ENCODE measurements at places on chromosomes 12 and 14. TPM values are rescaled to one million over a fixed set of nuclear protein-coding genes. Genes with fewer than 3 reads are reported as not detected.

Gene KRT85
- total RNA-seq, result not detected

Gene LRRK2
- total RNA-seq, result 42.0 TPM

DNA sequence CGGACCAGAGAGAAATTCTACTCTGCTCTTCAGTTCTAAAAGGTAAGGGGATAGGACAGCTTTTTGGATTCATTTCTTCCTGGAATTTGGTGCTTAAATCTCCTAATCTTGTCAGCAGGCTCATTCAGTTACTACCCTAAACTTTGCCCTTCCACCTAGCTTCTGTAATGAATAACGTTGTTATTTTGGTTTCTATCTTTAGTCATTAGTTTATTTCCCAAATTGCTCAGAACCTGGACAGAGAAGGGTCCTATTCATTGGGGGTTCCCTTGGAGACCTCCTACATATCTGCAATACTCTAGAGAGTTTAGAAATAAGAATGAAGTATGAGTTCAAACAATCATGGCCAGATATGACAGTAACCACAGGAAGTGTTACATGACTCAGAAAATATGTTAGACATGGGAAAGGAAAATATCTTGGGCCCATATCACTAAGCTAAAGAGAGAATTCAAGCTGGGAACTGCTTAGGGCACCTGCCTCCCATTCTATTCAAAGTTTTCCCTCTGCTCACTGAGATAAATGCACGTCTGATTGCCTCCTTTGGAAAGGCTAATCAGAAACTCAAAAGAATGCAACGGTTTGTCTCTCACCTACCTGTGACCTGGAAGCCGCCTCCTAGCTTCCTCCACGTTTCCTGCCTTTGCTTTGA, 87.9 kb downstream of the GAS2L3 start:
- H3K4me1 ChIP-seq, result no peaks in the 10 kb centered on the region
- no peak overlapping the region for H3K27ac ChIP-seq
- no peak for DNase-seq
- H3K27me3 ChIP-seq, result peaks cover 2% of the 10 kb centered on the region
- no peaks in the 10 kb centered on the region for H3K36me3 ChIP-seq
- no peak overlapping the region for H3K4me3 ChIP-seq

Gene TAS2R20
- total RNA-seq, result 4.8 TPM

Gene TIGAR
- 10.5 TPM for total RNA-seq

Measured in aorta (tissue), 5 donors.